ENCODE measurements at places on chromosomes 5 and 9. TPM values are rescaled to one million over a fixed set of nuclear protein-coding genes. Genes with fewer than 3 reads are reported as not detected.

The ELAVL2 gene
- not detected for polyA plus RNA-seq

DNA sequence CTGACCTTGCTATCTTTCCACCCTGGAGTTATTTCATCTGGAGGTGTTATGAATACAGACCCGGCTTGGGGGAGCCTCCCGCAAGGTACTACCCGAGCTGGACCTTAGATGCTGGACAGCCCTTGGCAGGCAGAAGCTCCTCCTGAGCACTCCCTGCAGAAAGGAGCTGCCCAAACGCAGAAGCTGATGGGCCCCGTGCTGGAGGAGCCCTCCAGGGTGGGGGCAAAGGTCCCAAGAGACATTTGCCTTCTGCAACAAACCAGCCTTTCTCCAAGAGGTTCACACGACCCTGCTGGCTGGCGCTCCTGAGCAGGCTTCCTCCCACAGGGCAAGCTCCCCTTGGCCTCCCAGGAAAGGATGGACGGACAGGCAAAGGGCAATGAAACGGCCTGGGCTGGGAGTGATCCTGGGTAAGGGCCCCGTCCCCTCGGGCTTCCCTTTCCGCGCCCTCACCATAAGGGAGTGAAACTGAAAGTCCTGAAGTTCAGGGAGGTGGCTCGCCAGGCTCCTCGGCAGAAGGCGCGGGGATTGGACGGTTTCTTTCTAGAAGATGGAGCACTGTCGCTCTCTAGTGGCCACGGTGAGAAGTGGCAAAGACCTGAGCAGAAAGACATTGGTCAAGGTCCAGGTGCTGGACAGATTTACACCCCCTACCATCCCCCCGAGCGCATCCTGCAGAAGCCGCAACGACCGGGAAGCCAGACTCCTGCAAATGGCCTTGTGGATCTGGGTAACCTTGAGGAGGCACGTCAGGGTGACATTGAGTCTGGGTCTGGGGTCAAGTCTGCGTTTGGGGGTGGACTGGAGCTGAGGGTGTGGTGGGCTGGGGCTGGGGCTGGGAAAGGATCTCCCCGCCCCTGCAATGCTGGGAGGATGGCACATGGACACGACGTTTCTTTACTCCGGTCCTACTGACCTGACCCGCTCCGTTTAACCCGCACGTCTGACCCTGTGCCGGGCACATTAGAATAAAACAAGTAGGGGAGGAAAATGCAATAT, 56.4 kb downstream of the NEURL1B start:
- DNase-seq: peak; percentile 85

DNA sequence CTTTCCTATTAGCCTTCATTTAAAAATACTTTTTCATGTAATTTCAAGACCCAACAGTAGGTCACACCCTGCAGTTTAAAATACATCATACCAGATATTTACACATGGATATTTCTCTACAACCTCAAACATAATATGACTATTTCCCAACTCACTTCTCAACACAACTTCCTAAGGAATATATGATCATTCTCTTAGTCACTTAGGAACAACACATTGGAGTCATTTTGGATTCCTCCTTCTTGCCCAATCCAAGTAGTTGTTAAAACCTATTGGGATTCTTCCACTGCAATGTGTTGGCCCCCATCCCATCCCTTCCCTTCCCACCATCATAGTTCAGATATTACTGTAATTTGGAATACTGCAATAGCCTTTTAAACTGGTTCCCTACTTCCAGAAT, 145.5 kb downstream of the DCP2 start:
- DNase-seq: no peak

DNA sequence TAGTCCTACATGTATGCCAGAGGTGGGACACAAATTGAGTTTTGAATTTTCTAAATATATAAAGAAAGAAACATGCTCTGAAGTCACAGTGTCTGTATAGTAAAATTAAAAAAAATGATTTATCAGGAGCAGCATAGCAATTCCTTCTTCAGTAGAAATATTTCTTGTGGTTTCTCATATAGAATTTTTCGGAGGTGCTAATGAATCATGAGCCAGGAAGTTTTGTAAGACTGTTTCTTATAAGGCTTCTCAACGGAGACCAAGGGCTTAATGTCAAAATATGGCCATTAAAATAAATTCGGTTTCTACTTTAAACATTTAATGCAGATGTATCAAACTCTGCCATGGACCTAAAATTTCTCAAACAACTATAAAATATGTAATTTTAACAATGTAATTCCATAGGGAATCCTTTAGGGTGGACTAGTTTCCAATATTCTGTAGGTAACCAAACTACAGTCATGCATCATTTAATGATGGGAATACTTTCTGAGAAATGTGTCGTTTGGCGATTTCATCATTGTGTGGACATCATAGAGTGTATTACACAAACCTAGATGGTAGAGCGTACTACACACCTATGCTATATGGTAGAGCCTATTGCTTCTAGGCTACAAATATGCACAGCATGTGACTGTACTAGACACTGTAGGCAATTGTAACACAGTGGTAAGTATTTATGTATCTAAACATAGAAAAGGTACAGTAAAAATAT, 66.3 kb downstream of the ANKRD55 start:
- peak; percentile 72 for DNase-seq
